ENCODE measurements at places on chromosomes 6 and 20.

- no peak for DNase-seq
Measured at GRCh38 chr6:81988446-81988845, 236.0 kb upstream of the TENT5A start.

GRCh38 chr6:86031713-86032112, 389.0 kb upstream of the SYNCRIP start:
- DNase-seq: no peak

DNA sequence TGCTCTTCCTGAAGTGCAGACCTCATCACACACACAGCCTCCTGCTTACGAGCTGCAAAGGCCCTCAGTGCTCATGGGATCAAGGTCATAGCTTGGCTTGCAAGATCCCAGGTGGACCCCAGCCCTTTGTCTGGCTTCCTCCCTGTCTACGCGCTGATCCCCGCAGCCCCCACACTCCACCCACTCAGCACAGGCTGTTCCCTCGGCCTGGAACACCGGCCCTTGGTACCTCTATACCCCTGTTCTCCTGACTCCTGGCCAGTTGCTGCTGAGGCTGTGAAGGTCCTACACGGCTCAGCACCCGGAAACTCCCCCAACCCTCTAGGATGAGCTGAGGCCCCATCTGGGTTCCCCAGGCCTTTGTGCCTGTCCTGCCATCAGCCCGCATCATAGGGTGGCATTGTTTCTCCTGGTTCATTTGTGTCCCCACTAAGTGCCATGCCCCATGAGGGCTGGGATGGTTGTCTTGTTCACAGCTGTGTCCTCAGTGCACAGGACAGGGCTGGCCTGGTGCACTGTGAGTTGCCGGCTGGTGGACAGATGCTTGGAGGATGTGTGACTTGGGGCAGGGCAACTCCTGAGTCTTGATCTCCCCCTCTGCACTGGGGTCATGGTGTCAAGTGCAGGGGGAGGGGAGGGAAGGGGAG, 57.0 kb downstream of the ADNP start:
- DNase-seq: no peak

GRCh38 chr6:52647199-52647598, 23.7 kb upstream of the TMEM14A start:
- no peak for DNase-seq

- DNase-seq: no peak
Measured at GRCh38 chr6:12232339-12232738, 57.8 kb upstream of the EDN1 start.

DNA sequence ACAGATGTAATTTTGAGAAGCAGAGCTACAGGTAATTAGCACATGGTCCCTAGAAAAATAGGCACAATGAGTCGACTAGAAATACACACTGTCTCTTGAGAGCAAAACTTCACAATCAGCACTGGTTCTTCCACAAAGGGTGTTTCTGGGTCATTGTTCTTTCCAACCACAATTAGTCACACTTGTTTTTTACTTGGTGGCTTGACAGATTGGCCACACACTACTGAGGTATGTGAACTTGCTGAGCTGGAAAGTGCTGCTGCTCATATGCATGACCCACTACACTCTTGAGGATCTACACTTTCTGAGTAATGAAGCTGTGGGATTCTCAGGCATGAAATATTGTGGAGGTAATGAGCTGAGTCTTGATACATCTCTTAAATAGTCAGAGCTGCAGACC, 347.7 kb downstream of the BCKDHB start:
- DNase-seq: no peak

DNA sequence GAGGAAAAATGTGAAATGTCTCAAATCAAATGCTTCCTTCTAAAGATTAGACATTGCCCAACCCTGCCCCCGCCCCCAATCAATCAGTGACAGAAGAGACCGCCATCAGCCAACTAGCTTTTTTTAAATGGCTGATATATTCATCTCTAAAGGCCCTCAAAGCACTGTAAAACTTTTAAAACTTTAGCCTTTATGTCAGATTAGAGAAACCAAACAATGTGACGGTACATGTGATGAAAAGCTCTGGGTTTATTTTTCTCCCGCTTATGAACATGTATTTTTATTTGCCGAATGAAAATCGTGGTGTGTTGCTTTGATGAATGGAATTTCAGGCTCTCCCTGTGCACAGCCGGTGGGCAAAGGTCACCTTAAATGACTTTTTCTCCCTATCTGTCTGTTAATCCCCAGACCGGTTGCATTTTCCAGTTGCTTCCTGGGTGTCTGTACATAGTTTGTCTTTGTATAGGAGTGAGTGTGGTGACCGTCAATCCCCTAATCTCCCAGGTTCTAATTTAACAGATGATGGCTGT, 38.5 kb downstream of the TBC1D7 start:
- DNase-seq: no peak

- DNase-seq: no peak
Measured at GRCh38 chr20:22453244-22454080, 130.9 kb downstream of the FOXA2 start.

DNA sequence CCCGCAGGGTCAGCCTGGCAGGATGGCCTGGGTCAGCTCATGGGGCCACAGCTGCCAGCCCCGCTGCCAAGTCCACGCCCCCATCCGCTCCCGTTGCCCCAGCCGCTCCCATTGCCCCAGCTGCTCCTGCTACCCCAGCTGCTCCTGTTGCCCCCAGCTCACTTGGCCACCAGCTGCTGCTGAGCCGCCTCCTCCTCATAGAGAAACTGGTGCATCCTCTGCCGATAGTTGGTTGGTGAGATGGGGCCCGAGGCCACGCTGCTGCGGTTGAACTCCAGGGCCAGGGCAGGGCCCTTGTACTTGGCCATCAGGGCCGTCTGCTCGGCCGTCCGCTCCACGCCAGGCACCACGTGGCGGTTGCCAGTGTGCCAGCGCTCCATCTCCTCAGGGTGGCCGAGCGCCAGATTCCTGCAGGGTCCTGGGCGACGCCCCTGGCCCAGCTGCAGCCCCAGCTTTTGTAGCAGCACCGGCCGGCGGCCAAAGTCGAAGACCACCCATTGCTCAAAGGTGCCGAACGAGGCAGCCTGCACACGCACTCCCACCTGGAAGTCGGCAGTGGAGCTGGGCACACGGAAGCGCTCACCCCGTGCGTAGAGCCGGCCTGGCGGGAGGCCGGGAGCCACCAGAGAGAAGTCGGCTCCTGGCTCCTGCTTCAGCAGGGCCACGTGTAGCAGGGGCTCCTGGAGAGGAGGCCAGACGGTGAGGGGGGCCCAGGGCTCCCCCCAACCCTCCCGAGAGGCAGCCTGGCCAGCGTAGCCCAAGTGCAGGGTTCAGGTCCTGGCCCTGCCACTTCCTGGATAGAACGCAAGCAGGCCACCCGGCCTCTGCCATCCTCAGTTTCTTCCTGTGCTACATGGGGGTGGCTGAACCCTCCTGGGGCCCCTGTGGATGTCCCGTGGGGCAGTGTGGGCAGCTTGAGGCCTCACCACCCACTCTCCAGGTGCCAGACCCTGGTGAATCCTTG, 4.8 kb downstream of the HELZ2 start:
- DNase-seq: no peak

- DNase-seq: no peak
Measured at GRCh38 chr6:30834646-30835045, 49.7 kb upstream of the DDR1 start.

DNA sequence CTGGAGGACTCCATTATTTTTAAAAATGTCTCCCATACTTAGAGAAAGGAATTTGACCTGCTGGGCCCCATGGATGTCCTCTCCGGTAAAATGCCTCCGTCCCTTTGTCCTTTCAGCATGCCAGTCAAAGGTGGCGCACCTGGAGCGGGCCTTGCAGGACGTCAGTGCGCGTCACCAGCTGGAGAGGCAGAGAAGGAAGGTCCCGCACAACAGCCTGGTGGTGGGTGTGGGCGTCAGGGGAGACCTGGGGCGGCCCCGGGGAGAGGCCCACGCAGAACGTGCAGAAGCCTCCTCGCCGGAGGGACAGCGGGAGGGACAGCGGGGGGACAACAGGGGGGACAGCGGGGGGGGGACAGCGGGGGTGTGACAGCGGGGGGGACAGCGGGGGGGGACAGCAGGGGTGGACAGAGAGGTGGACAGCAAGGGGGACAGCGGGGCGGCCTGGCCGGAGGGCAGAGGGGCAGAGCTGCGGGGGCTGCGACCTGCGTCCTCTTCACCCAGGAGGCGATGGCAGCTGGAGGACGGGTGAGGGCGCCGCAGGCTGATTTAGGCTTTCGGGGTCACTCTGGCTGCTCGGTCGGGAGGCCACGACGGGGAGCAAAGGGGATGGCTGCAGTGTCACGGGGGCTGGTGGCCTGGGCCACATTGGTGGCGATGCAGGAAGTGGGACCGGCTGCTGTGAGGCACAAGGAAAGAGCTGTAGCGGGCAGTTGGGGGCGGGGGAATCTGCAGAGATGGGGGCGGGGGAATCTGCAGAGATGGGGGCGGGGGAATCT, 859 bp upstream of the KIF25 start:
- DNase-seq: no peak

GRCh38 chr6:9576521-9576920, 838.4 kb downstream of the TFAP2A start:
- DNase-seq: no peak

DNA sequence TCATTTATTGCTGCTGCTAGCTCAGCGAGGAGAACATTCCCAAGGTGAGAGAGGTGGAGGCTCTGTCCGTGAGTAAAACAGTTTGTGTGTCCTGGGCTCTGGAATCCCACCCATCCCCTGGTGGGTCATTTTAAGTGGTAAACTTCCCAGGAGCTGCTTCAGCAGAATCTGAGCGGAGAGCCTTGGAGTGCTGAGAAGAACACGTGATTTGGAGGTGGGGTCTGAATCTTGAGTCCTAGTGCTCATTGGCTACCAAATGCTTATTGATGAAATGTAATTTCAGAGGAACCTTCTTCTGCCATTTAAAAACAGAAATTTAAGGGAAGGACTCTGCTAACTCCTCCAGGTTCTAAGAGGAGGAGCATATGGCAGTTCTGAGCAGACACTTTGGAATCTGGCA, 132.4 kb downstream of the CDH26 start:
- no peak for DNase-seq

GRCh38 chr20:38447251-38447661, 12.1 kb upstream of the SNHG17 start:
- no peak for DNase-seq

DNA sequence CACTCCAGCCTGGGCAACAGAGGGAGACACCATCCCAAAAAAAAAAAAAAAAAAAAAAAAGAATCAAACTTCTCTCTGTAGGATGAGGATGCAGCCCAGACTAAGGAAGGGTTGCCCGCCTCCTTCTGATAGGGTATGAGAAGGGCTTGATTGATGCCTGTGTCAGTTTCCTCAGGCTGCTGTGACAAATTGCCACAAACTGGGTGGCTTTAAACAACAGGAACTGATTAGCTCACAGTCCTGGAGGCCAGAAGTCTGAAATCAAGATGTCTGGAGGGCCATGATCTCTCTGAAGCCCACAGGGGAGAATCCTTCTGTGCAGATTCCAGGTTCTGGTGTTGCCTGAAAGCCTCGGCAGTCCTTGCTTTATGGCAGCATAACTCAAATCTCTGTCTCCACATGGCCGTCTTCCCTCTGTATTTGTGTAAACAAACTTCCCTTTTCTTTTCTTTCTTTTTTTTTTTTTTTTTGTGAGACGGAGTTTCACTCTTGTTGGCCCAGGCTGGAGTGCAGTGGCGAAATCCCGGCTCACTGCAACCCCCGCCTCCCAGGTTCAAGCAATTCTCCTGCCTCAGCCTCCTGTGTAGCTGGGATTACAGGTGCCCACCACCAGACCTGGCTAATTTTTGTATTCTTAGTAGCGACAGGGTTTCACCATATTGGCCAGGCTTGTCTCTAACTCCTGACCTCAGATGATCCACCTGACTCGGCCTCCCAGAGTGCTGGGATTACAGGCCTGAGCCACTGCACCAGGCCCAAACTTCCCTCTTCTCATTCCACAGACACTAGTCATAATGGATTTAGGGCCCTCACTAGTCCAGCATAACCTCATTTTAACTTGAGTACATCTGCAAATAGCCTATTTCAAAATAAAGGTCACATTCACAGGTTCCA, 11.2 kb upstream of the CDK19 start:
- no peak for DNase-seq

DNA sequence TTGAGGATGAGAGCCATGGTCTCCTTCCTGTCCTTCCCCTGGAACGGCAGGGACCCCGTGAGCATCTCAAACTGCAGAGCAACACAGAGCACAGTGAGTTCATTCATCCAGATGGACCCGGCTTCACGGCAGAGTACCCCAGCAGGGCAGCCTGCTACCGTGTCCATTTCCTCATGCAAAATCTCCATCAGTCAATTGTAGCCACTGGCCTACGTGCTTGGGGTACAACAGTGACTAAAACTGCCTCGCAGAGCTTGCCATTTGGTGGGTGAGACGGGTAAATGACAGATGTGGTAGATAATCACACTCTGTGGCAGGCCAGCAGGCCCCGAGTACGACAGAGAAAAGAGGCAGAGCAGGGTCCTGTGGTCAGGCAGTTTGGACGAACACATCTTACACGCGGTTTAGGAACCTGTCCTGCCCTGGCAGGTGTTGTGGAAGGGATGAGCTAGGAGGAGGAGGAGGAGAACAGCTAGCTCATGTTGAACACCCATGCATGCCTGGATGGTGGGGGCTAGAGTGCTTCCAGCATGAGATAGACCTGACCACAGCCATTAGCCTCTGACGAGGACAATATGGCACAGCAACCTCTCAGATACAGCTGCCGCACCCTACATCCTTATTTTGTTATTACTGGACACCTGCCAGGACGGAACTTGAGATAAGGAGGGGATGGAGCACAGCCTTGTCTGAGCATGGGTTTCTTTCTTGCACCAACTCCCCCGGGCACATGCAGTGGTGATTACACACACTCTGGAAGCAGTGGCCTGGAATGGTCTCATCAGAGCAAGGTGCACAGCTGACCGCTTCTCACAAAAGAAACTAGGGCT, 95.6 kb downstream of the RAMACL start:
- no peak for DNase-seq

GRCh38 chr6:64250126-64250525, 614.5 kb downstream of the PHF3 start:
- DNase-seq: no peak

GRCh38 chr6:9537381-9537780, 877.5 kb downstream of the TFAP2A start:
- DNase-seq: no peak

- DNase-seq: no peak
Measured at GRCh38 chr20:4725263-4725550, 3.5 kb downstream of the PRND start.

- DNase-seq: no peak
Measured at GRCh38 chr6:35161266-35161665, 20.1 kb upstream of the TCP11 start.

- DNase-seq: no peak
Measured at GRCh38 chr20:2385026-2385425, 4.3 kb downstream of the TGM6 start.

- DNase-seq: no peak
Measured at GRCh38 chr20:607476-607875, 2.6 kb downstream of the TCF15 start.

DNA sequence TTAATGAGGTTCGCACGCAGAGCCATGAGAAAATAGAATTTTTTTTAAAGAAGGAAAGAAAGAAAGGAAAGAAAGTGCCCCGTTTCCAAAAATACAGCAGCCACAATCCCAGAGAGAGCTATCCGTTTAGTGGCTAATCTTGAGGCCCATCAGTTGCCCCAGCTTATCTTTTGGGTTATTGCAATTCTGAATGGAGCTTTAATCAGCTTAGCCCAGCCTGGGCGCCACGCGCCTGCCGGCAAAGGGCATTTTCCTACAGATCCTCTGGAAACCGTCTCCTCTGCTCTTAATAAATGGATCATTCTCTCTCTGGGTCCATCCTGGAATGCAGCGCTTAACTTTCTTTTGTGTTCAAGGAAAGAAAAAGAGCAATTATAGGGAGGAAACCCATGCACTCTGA, 413.3 kb downstream of the MAFB start:
- DNase-seq: no peak

GRCh38 chr6:105514306-105514705, 111.4 kb upstream of the PREP start:
- DNase-seq: no peak

Measured in stimulated activated CD8-positive, alpha-beta memory T cell treated with anti-CD3 and anti-CD28 coated beads, Interleukin-2, amount 100 ng/mL, for 1 hour (primary cell).